NCI-H2081 treated with DMSO at 0.1 percent for 48 hours (cell line): ENCODE measurements at places on chromosomes 1 and 21.

GRCh38 chr21:28459193-28459592 lies 533.5 kb downstream of the LTN1 start:
- DNase-seq = no peak

DNA sequence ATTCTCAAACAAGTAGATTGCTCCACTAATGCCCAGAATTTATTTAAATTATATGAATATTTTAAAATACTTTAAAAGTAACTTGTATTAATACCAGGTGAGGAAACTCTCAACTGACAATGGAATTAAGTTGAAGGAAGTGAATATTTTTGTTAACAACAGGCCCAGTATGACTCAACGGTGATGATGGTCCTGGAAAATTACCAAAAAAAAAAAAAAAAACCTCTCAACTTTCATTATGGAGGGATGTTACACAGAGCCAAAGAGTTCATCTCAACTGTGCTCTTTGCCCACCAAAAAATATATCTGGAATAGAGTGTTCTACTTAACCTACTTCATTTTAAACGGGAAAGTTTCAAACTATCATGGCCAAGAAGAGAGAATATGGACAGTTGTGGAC lies 28.3 kb downstream of the CFH start:
- DNase-seq = no peak

GRCh38 chr1:59066236-59066635 lies 230.7 kb upstream of the FGGY start:
- DNase-seq = no peak

- no peak for DNase-seq
These were observed 69.5 kb downstream of the PDE9A start for GRCh38 chr21:42722808-42723473.

DNA sequence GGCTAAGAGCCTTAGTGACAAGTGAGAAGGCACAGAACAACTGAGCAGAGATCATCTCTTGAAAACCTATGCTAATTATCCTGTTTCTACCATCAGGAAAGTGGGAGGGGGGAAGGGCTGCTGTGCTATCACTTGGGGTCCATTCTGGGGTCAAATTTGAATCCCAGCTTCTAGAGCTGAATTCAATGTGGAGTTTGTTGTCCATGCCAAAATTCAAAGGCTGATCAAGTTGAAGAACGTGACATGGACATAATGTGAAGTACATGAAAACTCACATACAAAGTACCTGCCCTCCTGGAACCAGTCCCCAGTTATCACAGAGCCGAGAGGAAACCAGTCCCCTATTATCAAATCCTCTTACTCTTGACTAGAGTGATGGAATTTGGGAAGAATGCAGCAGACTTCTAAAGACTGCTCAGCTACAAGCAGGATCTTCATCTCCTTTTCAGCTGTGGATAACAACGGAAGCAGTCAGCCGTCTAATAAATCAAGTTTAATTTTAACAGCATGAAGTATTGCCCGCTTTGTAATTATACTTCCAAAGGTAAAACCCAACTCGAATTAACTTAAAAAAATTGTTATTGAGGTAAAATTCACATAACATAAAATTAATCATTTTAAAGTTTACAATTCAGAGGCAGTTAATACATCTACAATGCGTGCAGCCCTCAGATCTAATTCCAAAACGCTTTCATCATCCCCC lies 78.3 kb downstream of the SLC45A1 start:
- no peak for DNase-seq

GRCh38 chr1:59315529-59316463 lies 18.9 kb downstream of the FGGY start:
- DNase-seq = no peak

- DNase-seq = no peak
These were observed 85.0 kb upstream of the KCNJ15 start for GRCh38 chr21:38171723-38172344.

- no peak for DNase-seq
These were observed 576.5 kb upstream of the ADGRL2 start for GRCh38 chr1:81224222-81224621.

DNA sequence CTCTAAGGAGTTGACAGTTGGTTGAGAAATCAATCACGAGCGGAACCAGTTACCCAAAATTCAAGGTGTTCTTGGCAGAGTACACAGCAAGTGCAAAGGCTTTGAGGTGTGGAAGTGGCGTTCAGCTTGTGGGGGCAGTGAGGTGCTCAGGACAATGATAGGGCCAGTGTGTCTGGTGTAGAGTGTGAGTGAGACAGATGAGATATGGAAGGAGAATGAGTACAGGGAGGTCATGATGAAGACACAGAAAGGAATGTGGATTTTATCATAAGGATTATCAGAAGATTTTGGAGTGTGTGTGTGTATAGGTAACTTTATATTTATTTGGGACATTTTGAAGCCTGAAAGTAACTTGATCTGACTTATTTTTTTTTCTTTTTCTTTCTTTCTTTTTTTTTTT lies 40.9 kb downstream of the IFI44 start:
- no peak for DNase-seq

DNA sequence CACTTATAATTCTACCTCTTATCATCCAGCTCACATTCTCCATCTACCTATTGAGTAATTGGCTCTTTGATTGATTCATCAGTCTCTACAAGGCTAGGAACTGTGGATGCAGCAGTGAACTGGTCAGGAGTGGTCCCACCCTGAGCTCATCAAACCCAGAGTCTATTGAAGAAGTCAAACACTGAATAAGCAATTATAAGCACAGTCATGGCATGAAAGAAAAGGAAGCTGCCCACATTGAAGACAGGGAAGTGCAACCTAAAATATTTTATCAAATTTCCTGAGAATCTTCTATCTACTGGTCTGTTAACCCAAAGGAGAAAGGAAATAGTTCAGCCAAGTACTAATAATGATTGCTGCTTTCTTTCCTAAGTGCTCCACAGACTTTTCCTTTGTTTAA lies 35.7 kb downstream of the ACP6 start:
- DNase-seq = no peak

GRCh38 chr1:48333316-48333715 lies 110.8 kb downstream of the SLC5A9 start:
- no peak for DNase-seq

DNA sequence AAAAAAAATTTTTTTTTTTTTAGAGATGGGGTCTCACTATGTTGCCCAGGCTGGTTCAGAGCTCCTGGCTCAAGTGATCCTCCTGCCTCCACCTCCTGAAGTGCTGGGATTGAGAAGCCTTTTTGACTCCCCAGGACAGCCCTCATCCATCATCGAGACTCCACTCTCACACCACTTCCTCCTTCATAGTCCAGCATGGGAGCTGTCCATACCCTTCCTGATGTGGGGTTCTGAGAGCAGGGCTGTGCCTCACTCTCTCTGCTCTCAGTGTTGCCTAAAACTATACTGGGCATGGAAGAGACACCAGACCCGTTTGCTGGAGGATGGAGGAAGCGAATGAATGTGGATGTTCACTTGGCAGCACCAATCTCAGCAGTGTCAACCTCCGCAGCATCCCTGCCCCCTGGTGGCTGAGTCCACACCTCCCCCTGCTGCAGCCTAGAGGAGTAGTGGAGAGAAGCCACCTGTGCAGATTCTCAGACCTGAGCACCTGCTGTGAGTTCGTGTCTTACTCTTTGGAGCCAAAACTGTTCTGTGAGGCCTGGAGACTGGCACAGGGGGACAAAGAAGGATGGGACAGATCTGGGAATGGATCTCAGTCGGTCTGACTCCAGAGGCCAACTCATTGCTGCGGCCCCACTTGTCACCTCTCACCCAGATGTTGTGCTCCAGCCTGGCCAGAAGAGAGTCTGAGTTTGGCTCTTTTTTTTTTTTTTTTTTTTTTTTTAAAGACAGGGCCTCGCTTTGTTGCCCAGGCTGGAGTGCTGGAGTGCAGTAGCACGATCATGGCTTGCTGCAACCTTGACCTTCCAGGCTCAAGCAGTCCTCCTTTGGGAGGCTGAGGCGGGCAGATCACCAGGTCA lies 17.7 kb downstream of the TINAGL1 start:
- no peak for DNase-seq

GRCh38 chr1:235331401-235331800 lies 3.0 kb downstream of the GGPS1 start:
- no peak for DNase-seq

DNA sequence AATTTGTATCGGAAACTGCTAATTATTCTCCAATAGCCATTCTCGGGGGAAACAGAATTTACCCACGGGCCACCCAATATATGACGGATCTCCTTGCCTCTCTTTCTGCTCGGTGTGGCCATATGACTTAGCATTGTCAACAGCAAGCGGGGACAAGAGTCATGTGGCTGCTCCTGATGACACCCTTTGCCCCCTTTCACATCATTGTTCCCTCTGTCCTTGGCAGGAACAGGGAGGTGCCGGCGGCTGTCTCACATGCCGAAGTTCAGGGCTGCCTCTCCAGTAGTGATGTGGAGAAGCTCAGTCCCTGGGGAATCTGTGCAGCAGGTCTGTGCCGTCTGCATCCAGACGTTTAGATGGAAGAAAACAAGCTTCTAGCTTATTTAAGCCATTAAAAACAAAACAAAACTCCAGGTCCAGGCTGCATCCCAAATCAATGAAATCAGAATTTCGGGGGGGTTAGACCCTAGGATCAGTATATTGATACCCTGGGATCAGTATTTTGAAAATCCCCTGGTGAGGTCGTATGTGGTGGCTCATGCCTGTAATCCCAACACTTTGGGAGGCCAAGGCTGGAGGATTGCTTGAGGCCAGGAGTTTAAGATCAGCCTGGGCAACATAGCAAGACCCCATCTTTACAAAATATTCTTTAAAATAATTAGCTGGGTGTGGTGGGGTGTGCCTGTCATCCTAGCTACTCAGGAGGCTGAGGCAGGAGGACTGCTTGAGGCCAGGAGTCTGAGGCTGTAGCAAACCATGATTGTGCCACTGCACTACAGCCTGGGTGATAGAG lies 10.8 kb downstream of the MYOM3 start:
- DNase-seq = no peak

- DNase-seq = no peak
These were observed 17.3 kb upstream of the C1orf159 start for GRCh38 chr1:1132956-1133750.

DNA sequence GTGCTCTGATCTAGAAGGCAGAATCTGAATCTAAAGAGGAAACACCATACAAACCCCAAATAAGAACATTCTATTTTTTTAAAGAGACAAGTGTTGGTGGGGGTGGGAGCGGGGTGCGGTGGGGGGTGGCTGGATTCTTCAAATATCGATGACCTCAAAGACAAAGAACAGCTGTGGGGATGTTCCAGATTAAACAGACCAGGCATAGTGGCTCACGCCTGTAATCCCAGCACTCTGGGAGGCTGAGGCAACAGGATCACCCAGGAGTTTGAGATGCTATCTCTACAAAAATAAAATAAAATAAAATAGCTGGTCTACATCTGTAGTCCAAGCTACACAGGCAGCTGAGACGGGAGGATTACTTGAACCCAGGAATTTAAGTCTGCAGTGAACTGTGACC lies 5.0 kb downstream of the ATP1A4 start:
- DNase-seq = no peak

- no peak for DNase-seq
These were observed 50.2 kb upstream of the TACSTD2 start for GRCh38 chr1:58627221-58627620.

DNA sequence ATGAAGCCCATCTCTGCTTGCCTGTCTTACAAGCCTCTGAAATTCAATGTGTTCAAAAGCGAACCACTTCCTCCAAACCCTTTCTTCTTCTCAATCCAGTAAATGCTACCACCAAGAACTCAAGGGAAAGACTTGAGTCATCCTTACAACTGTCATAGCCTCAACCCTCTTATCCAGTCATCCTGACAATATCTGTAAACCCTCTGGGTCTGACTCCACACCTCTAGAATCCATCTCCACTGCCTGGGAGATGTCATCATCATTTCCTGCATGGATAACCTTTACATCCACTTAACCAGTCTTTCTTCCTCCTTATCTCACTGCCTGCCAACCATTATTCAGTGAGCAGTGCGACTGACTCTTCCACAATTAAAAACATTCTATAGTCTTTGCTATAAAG lies 441.1 kb downstream of the SETD4 start:
- no peak for DNase-seq

DNA sequence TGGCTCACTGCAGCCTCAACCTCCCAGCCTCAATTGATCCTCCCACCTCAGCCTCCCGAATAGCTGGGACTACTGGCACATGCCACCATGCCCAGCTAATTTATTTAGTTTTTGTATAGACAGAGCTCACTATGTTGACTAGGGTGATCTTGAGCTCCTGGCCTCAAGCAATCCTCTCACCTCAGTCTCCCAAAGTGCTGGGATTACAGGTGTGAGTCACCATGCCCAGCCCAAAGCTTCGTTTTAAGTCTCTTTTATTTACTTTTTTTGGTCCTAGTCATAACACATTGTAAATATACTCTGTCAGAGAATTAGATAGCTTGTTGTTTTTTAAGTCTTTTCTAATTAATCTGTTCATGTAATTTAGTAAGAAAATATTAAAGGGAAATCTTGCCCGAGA lies 42.8 kb downstream of the KCNK1 start:
- no peak for DNase-seq

GRCh38 chr1:36354486-36354885 lies 31.0 kb upstream of the EVA1B start:
- DNase-seq = no peak

DNA sequence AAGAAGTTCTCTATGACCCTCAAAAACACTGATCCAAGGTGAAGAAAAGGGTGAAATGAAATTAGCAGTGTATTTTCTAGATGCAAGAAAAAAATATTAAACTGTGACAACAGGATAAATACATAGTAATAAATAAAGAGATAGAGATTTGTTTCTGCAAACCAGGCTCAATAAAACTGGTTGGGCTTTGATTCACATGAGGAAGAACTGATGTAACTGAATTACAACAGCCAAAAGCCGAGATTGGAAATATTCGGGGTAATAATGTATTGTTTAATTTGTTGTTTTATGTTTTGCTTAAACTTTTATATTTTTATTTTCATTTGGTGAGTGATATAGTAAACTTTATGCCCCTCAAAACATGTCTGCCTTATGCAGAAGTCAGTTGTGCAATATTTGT lies 285.0 kb downstream of the BRINP3 start:
- DNase-seq = no peak

GRCh38 chr21:45670731-45671130 lies 27.2 kb downstream of the PCBP3 start:
- DNase-seq = no peak

DNA sequence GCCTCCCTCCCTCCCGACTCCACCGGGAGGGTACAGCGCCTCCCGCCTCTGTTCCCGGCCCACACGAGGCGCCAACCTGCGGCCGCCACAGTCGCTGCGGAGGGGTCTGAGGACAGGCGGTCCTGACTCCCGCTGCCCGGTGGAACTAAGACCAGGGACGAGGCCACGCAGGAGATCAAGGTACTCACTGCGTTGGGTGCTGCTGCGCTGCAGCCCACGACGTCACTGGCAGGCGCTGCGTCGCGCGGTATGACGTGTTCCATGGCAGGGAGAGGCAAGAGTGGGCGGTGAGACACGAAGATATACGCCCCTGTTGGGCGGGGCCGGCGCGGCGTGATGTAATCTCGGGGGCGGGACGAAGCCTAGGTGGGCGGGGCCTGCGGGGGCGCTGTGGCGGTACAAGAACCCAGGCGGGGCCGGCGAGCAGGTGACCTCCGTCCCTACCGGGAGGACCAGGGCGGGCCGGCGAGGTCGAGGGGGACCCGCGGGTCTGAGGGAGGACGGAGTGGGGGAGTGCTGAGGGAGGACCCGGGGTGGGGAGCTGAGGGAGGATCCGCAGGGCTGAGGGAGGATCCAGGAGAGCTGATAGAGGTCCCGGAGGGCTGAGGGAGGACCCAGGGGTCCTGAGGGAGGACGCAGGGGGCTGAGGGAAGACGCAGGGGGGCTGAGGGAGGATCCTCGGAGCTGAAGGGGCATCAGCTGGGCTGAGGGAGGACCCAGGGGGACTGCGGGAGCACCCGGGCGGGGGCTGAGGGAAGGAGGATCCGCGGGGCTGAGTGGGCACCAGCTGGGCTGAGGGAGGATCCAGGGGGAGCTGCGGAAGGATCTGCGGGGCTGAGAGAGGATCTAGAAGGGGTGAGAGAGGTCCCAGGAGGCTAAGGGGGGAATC lies at the start of gene MRPL55:
Gene MRPL55 (minus strand): TSS at position 227 of the 889 bp plus-strand sequence. CDS start 1,039 bp downstream, outside the sequence.
- peak; percentile 71 for DNase-seq
